Naive B cell (primary cell): ENCODE measurements at places on chromosomes 4 and X.

GRCh38 chrX:51336584-51336983, 4.0 kb downstream of the NUDT10 start:
- H3K4me3 ChIP-seq: no peak overlapping the region
- H3K36me3 ChIP-seq: no peaks in the 10 kb centered on the region
- DNase-seq: peak; percentile 6
- no peak overlapping the region for H3K27ac ChIP-seq

GRCh38 chr4:111231281-111231680, 608.4 kb upstream of the PITX2 start:
- H3K27me3 ChIP-seq: no peaks in the 10 kb centered on the region
- no peak for DNase-seq
- no peaks in the 10 kb centered on the region for H3K36me3 ChIP-seq
- H3K4me1 ChIP-seq: no peaks in the 10 kb centered on the region
- no peak overlapping the region for H3K27ac ChIP-seq

GRCh38 chrX:9757366-9757765, 8.3 kb downstream of the GPR143 start:
- H3K27ac ChIP-seq: no peak overlapping the region
- DNase-seq: no peak
- no peaks in the 10 kb centered on the region for H3K36me3 ChIP-seq
- no peaks in the 10 kb centered on the region for H3K4me1 ChIP-seq
- H3K27me3 ChIP-seq: peaks cover 23% of the 10 kb centered on the region

DNA sequence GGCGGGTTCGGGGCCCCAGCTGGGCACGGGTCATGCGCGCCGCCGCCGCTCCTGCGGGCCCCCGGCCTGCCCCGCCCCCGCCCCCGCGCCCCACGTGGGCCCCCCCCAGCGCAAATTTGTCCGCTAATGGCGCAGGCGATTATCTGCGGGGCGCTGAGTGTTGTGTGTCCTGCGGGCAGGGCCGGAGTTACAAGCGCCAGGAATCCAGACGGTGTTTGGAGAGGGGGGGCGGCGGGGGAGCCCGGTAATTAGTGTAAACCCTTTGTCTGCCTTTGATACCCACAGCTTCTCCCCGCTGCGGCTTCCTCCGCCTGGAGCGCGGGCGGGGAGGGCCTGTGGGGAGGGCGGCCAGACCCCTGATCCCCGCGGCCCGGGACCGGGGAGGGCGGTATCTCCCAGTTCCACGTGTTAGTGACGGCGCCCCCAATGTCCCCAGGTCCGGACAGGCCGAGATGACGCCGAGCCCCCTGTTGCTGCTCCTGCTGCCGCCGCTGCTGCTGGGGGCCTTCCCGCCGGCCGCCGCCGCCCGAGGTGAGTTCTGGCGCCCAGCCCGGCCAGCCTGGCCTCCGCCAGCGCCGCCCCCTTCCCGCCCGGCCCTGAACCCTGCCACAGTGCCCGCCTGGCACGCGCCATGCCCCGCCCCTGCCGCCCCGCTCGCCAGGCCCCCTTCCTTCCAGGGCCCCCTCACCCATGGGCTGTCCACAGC, 761 bp downstream of the FGFRL1 start:
- peaks cover 16% of the 10 kb centered on the region for H3K4me1 ChIP-seq
- H3K27ac ChIP-seq: no peak overlapping the region
- peaks cover under 1% of the 10 kb centered on the region for H3K36me3 ChIP-seq
- peak overlapping the region; percentile 67 for H3K4me3 ChIP-seq
- DNase-seq: peak; percentile 19
- H3K27me3 ChIP-seq: peaks cover 17% of the 10 kb centered on the region

GRCh38 chrX:110175146-110175545, 142.7 kb downstream of the AMMECR1 start:
- no peaks in the 10 kb centered on the region for H3K36me3 ChIP-seq
- DNase-seq: no peak
- H3K4me1 ChIP-seq: peaks cover 20% of the 10 kb centered on the region
- H3K27ac ChIP-seq: no peak overlapping the region
- H3K4me3 ChIP-seq: no peak overlapping the region
- no peaks in the 10 kb centered on the region for H3K27me3 ChIP-seq

DNA sequence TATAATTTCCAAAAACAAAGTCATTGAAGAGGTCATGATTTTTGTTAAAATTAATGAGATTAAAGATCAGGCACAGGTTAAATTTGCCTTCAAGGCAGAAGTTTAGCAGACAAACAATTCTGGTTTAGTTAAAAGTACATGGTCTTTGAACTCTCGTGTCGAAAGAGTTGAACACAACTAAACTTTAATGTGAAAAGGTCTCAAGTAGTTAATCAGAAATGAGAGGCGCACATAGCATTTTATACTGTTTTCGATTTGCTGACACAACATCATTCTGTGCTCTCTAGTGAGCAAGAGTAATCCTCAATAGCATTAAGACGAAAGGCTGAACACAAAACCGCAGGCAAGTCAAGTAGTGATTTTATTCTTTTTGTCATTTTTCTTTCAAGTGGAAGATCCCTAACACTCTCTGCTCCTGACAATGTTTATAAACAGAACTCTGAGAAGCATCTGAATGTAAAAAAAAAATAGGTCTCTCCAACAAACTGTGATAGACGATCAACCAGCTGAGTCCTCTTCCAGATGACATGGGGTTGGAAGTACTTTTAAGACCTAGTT, 49.8 kb downstream of the SH3RF1 start:
- H3K36me3 ChIP-seq: no peaks in the 10 kb centered on the region
- H3K27ac ChIP-seq: no peak overlapping the region
- no peaks in the 10 kb centered on the region for H3K27me3 ChIP-seq
- H3K4me3 ChIP-seq: no peak overlapping the region

- no peak overlapping the region for H3K4me3 ChIP-seq
- DNase-seq: no peak
- no peaks in the 10 kb centered on the region for H3K36me3 ChIP-seq
- H3K27me3 ChIP-seq: no peaks in the 10 kb centered on the region
Measured at GRCh38 chr4:77488882-77489281, 116.7 kb upstream of the CXCL13 start.

DNA sequence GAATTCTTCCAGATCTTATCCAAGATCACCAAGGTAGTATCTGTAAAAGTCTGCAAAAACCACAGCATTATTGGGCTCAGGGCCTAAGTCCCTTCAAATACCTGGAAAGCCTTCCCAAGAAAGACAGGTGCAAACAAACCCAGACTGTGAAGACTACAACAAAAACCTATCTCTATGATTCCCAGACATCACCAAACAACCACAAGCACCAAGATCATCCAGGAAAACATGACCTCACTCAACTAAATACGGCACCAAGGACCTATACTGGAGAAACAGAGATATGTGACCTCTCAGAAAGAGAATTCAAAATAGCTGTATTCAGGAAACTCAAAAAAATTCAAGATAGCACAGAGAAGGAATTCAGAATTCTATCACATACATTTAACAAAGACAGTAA, 15.3 kb downstream of the TCEAL1 start:
- H3K27me3 ChIP-seq: peaks cover 21% of the 10 kb centered on the region
- no peaks in the 10 kb centered on the region for H3K36me3 ChIP-seq
- H3K27ac ChIP-seq: no peak overlapping the region
- no peak overlapping the region for H3K4me3 ChIP-seq

DNA sequence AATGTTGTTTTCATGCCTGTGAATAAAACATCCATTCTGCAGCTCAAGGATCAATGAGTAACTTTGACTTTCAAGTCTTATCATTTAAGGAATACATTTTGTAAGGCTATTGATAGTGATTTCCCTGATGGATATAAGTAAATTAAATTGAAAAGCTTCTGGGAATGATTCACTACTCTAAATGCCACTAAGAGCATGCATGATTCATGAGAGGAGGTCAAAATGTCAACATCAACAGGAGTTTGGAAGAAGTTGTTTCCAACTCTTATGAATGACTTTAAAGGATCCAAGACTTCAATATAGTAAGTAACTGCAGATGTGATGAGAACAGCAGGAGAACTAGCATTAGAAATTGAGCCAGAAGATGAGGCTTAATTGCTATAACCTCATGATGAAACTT, 1487.3 kb downstream of the PCDH7 start:
- no peaks in the 10 kb centered on the region for H3K27me3 ChIP-seq
- no peak for DNase-seq
- H3K4me3 ChIP-seq: no peak overlapping the region
- H3K36me3 ChIP-seq: no peaks in the 10 kb centered on the region
- no peak overlapping the region for H3K27ac ChIP-seq

- no peak overlapping the region for H3K4me3 ChIP-seq
- H3K27ac ChIP-seq: no peak overlapping the region
- H3K27me3 ChIP-seq: no peaks in the 10 kb centered on the region
- H3K4me1 ChIP-seq: no peaks in the 10 kb centered on the region
- DNase-seq: no peak
- H3K36me3 ChIP-seq: no peaks in the 10 kb centered on the region
Measured at GRCh38 chrX:129876771-129877305, 29.1 kb upstream of the UTP14A start.

GRCh38 chrX:47927212-47927611, 76.6 kb downstream of the ZNF182 start:
- no peaks in the 10 kb centered on the region for H3K36me3 ChIP-seq
- H3K4me1 ChIP-seq: peaks cover 4% of the 10 kb centered on the region
- DNase-seq: no peak
- H3K4me3 ChIP-seq: peak overlapping the region; percentile 36
- H3K27ac ChIP-seq: peak overlapping the region; percentile 46
- H3K27me3 ChIP-seq: no peaks in the 10 kb centered on the region

- H3K4me1 ChIP-seq: peaks cover 29% of the 10 kb centered on the region
- peaks cover 19% of the 10 kb centered on the region for H3K36me3 ChIP-seq
- H3K4me3 ChIP-seq: peak overlapping the region; percentile 89
- H3K27ac ChIP-seq: peak overlapping the region; percentile 95
Measured at GRCh38 chrX:1593286-1594271, 2.2 kb downstream of the AKAP17A start.

- H3K4me1 ChIP-seq: peaks cover 6% of the 10 kb centered on the region
- DNase-seq: no peak
- no peak overlapping the region for H3K27ac ChIP-seq
- no peak overlapping the region for H3K4me3 ChIP-seq
- no peaks in the 10 kb centered on the region for H3K27me3 ChIP-seq
Measured at GRCh38 chrX:150623583-150623982, 55.2 kb downstream of the MTM1 start.

DNA sequence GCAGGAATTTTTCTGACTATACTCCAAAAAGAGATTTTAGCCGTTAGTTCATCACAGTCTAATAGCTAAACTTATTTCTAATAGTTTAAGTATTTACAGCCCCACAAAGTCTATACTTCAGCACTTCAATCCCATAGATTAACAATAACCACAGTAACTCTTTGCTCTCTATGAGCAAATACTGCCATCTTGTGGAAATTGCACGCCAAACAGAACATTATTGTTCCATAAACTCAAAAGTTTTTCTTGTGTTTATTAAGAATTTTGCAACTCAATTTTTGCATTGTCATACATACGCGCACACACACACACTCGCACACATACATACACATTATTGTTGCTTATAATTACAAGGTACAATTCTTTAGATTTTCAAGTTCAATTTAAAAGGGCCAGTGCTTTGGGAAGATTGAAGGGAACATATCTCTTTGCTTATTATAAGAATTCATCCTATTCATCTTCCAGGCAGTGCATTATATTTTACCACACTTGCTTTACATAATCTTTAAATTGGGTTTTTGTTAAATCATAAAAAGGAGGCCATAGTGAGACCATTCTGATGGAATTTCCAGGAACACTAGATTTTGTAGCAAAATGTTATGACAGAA, 63.8 kb upstream of the ATOH1 start:
- no peaks in the 10 kb centered on the region for H3K27me3 ChIP-seq
- DNase-seq: no peak
- no peaks in the 10 kb centered on the region for H3K36me3 ChIP-seq
- H3K4me3 ChIP-seq: no peak overlapping the region

DNA sequence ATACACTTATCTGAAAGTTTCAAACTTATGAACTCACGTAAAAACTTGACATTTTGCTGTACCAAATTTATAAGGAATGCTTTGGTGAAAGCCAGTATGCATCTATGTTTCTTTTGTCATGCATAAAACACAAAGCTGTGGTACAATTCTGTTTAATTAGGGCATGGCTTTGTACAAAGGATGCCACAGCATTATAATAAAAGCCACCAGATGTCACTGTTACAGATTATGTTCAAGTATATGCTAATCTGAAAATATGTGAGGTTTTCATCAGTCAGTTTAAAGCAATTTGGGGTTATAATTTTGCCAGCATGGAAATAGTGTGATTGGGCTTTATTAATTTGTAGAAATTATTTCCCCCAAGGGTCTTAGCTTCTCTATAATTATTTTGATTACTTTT, 69.0 kb downstream of the ATOH1 start:
- H3K36me3 ChIP-seq: no peaks in the 10 kb centered on the region
- DNase-seq: no peak
- no peak overlapping the region for H3K27ac ChIP-seq
- no peaks in the 10 kb centered on the region for H3K27me3 ChIP-seq
- H3K4me3 ChIP-seq: no peak overlapping the region

GRCh38 chr4:128560754-128561495, 248.6 kb upstream of the JADE1 start:
- H3K27ac ChIP-seq: no peak overlapping the region
- no peaks in the 10 kb centered on the region for H3K4me1 ChIP-seq
- no peak overlapping the region for H3K4me3 ChIP-seq
- no peaks in the 10 kb centered on the region for H3K36me3 ChIP-seq
- H3K27me3 ChIP-seq: peaks cover under 1% of the 10 kb centered on the region

DNA sequence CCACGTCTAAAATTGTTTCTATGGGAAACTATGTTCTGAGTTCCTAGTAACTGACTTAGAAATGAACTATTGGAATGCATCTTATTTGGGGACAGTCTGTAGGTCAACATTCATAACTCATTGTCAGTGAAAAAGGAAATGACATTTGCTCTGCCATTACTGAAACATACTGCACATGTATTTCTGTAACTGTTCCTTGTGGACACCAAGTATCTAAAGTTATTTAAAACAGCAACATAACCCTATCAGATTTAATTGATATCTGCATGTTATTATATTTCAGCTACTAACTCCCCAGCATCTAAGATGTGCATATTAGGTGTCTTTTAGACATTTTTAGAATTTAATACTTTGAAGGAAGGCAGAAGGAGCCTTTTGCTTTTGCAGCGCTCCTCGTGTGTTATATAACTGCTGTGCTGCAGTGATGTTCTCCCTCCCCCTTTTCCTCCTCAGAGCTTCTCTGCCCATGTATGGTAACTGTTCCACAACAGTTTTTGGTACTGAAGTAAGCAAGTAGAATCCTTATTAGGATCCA, 37.2 kb upstream of the TMEM131L start:
- H3K4me1 ChIP-seq: peaks cover 57% of the 10 kb centered on the region
- no peak overlapping the region for H3K4me3 ChIP-seq
- H3K27me3 ChIP-seq: no peaks in the 10 kb centered on the region
- no peaks in the 10 kb centered on the region for H3K36me3 ChIP-seq

GRCh38 chr4:152099555-152099954, 338.7 kb upstream of the GATB start:
- peak overlapping the region; percentile 92 for H3K27ac ChIP-seq
- H3K4me1 ChIP-seq: peaks cover 37% of the 10 kb centered on the region
- no peaks in the 10 kb centered on the region for H3K27me3 ChIP-seq

- peaks cover 15% of the 10 kb centered on the region for H3K4me1 ChIP-seq
- no peak for DNase-seq
- no peak overlapping the region for H3K4me3 ChIP-seq
- peaks cover 50% of the 10 kb centered on the region for H3K27me3 ChIP-seq
- no peaks in the 10 kb centered on the region for H3K36me3 ChIP-seq
Measured at GRCh38 chr4:41260116-41260733, 3.5 kb downstream of the UCHL1 start.

GRCh38 chr4:167230744-167231143, 3.5 kb downstream of the SPOCK3 start:
- peaks cover 32% of the 10 kb centered on the region for H3K27me3 ChIP-seq
- no peaks in the 10 kb centered on the region for H3K36me3 ChIP-seq
- peaks cover 4% of the 10 kb centered on the region for H3K4me1 ChIP-seq
- H3K27ac ChIP-seq: no peak overlapping the region
- DNase-seq: no peak
